HuH-7 (cell line): ENCODE measurements at places on chromosomes 5 and 9.

- DNase-seq = peak; percentile 8
These were observed 364 bp downstream of the RPS6 start for GRCh38 chr9:19379697-19380046.

GRCh38 chr5:33929925-33930690 lies 6.1 kb upstream of the RXFP3 start:
- no peak for DNase-seq

GRCh38 chr5:148437249-148437648 lies 53.5 kb downstream of the FBXO38 start:
- DNase-seq = no peak

GRCh38 chr9:30591461-30591860 lies 1793.0 kb upstream of the ACO1 start:
- no peak for DNase-seq

GRCh38 chr9:87445646-87446045 lies 52.0 kb upstream of the DAPK1 start:
- DNase-seq = peak; percentile 43

- no peak for DNase-seq
These were observed 11.5 kb upstream of the SLC31A2 start for GRCh38 chr9:113139225-113139829.
